ENCODE measurements at places on chromosomes 16 and 17. TPM values are rescaled to one million over a fixed set of nuclear protein-coding genes. Genes with fewer than 3 reads are reported as not detected.

GRCh38 chr16:9800186-9800738 is 382.0 kb downstream of the GRIN2A start:
- no peak for DNase-seq

DNA sequence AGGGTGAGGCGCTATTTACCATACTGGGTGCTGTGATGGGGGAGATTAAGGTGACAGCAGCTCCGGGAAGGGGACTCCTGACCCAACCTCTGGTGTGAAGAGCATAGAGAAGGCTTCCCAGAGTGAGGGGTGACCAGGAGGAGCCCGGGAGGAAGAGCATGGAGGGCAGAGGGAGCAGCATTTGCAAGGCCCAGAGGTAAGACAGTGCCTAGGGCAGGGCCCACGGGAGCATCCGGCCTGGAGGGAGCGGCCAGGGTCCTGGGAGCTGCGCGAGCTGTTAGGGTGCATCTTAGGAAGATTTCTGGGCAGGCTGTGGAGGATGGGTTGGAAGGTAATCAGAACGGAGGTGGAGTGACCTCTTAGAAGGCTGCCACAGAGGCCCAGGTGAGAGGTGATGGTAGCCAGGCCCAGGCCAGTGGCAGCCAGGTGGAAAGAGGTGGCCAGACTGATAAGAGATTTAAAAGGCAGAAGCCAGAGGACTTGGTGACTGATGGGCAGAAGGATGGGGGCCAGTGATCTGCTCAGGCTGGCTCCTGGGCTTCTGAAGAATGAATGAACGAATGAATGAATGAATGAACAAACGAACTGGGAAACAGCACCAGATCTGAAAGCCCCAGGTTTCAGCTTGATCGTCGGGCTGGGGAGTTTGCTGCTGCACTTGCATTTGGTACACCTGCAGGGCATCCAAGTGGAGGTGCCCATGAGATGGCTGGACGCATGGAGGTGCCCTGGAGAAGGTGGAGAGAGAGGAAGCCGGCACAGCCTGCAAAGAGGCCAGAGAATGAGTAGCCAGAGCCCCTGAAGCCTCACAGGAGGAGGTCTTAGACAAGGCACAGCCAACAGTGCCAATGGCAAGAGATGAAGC is 13.0 kb upstream of the TMEM92 start:
- no peak for DNase-seq

DNA sequence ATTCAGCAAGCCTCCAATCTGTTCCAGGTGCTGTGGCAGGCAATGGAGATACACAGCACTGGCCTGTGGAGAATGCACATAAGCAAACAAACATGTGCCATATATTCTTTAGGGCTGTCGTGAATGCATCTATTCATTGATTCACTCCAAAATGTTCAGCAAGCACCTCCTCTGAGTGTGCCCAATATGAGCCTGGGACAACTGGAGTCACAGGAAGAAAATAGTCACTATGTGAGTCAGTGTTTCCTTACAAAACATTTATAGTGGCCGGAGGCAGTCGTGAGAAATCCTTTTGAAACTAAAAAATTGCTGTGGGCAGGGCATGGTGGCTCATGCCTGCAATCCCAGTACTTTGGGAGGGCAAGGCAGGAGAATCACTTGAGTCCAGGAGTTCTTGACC is 310.1 kb downstream of the CA10 start:
- DNase-seq: no peak

The MEOX1 gene
- 0.65 TPM for total RNA-seq

The NLK gene
- total RNA-seq: 7.1 TPM

The ABCA6 gene
- total RNA-seq: not detected

- DNase-seq: no peak
Measured at GRCh38 chr16:19005561-19006445, 22.1 kb downstream of the TMC7 start.
